CD4-positive, alpha-beta T cell treated with Interleukin-2 at 100 ng/mL for 4 hours (primary cell): ENCODE measurements at places on chromosomes 3 and 15.

GRCh38 chr15:42106288-42106687 lies 11.9 kb upstream of the PLA2G4D start:
- no peak for DNase-seq

DNA sequence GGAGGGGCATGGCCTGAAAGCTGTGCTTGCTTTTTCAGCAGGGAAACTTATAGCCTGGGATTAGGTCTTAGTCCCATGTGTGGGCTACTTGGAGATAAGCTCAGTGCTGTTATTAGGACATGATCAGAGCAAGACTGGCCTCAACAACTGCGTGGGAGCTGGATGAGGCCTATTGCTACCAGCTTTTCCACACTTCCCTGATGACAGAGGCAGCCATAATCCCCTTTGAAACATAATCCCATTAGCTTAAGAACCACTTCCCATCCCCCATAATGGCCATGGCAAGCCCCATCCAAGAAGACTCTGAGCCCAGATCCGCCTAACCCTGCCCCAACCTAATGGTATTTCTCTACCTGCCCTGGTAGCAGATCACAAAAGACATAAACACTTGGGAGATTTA lies 26.6 kb upstream of the GK5 start:
- no peak for DNase-seq

DNA sequence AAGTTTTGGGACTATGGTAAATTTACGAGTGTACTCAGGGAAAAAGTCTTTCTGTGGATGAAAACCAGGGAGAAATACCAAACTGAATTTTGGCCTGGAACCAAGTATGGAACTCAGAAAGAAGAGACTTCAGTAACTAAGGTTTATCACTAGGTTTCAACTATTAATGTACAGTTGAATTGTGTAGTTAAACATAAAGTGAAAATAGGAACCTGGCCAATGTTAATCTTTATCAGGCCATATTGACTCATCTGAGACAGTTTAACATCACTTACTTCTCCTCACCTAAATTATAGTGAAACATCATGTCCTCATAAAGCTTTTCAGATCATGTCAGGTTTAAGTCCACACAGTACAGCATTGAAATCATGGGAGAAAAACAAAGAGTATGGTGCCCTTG lies 197.7 kb downstream of the LSAMP start:
- no peak for DNase-seq

DNA sequence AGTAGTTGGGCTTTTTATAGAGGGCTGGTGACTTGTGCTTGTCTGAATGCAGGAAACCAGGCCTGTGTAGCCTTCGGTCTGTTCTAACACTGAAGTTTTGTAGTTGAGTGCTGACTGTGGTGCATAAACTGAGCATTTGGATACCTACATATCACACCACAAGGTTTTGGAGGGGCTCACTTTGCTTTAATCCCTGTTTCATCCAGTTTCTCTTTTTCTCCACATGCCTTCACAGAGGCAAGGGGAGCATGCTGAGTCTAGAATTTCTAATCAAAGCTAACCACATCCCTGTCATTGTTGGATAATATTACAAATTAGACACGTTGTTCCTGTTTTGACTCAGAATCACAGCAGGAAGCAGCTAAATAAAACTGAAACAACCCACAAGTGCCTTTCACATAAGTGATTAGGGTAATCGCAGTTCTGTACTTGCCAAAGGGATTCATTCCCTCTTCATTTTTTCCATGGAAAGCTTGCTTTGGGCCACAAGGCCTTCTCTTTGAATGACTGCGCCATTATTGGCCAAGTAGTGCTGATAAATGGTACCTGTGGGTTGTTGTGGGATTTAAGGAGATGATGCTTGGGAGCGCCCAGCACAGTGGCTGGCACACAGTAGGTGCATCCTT lies 48.9 kb downstream of the TGFBR2 start:
- DNase-seq = peak; percentile 67

GRCh38 chr3:116318370-116318769 lies 126.9 kb downstream of the LSAMP start:
- DNase-seq = no peak

GRCh38 chr15:25019434-25019833 lies 64.6 kb downstream of the SNRPN start:
- no peak for DNase-seq

- no peak for DNase-seq
These were observed 94.3 kb upstream of the GADL1 start for GRCh38 chr3:30988769-30989168.

GRCh38 chr3:184639351-184639750 lies 72.5 kb downstream of the MAGEF1 start:
- no peak for DNase-seq

GRCh38 chr3:133927540-133928066 lies 31.9 kb upstream of the RAB6B start:
- DNase-seq = peak; percentile 63

- no peak for DNase-seq
These were observed 17.3 kb upstream of the CDCP1 start for GRCh38 chr3:45163481-45163880.

- DNase-seq = no peak
These were observed 389.8 kb downstream of the TBC1D5 start for GRCh38 chr3:17352620-17353019.

DNA sequence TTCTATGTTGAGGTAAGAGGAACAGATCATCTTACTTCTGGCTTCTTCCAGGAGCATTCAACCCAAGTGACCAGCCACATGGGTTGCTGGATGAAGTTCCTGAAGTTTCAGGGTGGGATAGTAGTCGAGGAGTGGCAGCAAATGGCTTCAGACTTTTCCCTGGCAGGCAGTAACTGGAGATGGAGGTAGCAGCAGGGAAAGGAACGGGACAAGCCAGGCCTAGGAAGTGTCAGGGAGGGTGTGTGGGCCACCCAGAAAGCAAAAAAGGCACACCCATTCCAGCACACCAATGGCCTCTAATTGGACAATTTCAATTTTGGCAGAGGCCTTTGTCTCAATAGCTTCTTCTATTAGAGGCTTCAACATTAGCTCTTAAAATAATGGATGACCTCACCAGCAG lies 498.6 kb upstream of the ATP11B start:
- DNase-seq = no peak

GRCh38 chr15:32959077-32959476 lies 235.4 kb downstream of the FMN1 start:
- DNase-seq = no peak

- DNase-seq = no peak
These were observed 39.8 kb upstream of the SGO1 start for GRCh38 chr3:20225769-20226168.

- DNase-seq = peak; percentile 85
These were observed at the start of gene DHX30 for GRCh38 chr3:47802734-47803479. Gene DHX30 (plus strand): TSS chr3:47803138. CDS start chr3:47810684, 7,546 bp downstream.

DNA sequence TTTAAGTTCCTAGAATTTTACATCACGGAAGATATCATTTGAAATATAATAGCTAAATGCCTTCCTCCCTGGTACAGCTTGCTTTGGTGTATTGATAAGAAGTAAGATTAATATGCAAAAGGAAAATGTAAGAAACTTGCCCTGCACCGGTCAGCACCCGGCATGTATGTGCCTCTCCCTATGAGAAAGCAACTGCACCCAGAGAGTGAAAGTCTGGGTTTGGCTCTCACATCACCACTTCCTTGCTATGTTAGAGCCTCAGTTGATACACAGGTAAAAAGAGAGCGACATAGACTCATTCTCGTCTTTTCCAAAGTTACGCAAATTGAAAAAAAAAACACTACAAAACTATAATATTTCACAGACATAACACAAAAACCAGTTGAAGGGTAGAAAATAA lies 96.7 kb downstream of the FOXP1 start:
- peak; percentile 54 for DNase-seq
